AML-193 (cell line): ENCODE measurements at places on chromosomes 1 and 21.

DNA sequence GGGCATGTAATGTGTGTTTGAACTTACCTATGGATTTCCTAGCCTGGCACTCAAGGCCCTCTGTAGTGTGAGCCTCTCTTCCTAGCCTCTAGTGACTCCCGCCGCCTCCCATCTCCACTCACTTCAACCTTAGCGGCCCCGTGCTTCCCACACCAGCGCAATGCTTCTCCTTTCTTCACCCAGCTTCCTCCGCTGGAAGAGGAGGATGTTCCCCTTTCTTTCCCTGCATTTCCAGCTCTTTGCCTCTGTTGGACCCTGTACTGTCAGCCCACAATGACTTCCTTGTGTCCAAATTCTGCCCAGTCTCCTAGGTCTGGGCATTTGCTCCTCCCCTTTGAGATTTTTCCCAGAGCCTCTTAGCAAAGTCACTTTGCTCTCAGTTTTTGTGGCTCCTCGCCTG lies 138.1 kb upstream of the IRF2BP2 start:
- no peak for DNase-seq

- DNase-seq: no peak
Measured at GRCh38 chr1:5109633-5110032, 455.2 kb downstream of the AJAP1 start.

- DNase-seq: no peak
Measured at GRCh38 chr1:78843111-78843510, 163.4 kb downstream of the ADGRL4 start.

- no peak for DNase-seq
Measured at GRCh38 chr1:14871218-14871970, 272.9 kb downstream of the KAZN start.

DNA sequence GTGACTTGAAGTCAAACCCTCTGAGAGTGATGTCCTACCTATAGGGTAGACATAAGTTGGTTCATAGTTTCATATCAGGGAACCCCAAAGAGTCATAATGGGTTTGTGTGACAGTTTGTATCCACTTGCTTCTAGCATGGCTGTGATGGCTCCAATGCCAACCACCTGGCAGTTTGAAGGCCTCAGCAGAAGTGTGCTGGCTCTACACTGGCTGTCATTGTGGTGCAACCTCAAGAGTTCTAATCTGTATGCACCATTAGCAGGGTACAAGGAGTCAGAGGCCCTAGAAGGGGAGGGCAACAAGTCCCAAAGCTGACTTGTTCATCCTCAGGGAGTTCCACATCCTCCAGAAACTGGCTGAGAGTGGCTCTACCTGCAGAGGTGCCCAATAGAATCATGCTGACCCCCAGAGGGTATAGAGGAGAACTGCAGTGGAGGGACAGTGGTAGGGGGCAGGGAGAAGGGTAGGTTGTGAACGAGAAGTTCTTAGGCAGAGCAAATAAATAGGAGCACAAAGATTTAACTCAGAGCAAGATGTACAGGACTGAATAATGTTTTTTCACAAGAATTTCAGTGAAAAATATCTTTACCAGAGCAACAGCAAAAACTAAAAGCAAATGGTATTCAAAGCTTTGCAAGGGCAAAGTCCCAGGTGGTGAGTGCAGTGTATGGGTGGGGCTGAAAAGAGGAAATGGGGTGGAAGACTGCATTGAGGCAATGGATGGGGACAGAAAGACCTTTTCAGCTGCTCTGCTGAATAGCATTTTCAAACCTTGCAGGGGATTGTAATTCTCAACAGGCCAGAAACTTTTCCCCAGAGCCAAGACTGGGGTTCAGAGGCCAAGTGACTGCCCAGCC lies 3.2 kb downstream of the FCRL2 start:
- DNase-seq: peak; percentile 4

GRCh38 chr1:85463731-85464496 lies 1.0 kb downstream of the DDAH1 start:
- DNase-seq: no peak

GRCh38 chr1:33050221-33051076 lies 13.8 kb upstream of the AK2 start:
- peak; percentile 79 for DNase-seq

DNA sequence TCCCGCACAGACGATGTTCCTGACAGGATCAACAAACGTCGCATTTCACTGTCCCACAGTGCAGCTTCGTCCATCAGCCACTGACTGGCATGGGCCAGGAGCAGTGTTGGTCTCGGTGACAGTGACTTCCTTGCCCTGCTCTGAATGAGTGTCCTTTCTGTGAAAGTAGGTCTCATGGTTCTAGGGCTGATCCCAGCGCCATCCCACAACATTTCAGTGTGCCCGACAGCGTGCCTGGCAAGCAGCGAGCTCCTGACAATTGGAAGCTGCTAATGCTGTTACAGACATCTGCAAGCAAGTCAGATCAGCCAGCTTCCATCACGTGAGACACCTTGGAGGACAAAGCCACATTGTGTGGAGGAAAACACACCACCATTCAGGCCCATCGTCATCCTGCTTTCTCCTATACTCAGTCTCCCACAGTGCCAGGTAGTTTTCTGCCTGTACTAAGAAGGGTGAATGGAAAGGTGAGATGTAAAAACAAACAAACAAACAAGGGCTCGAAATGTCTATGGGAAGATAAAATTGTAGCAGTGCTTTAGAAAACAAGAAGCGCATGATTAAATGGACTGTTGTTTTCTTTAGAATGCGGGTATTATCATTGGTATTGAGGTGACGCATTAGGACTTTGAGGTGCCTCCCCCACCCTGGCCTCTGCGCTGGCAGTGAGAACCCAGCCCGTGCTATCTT lies 21.9 kb downstream of the ERRFI1 start:
- no peak for DNase-seq

DNA sequence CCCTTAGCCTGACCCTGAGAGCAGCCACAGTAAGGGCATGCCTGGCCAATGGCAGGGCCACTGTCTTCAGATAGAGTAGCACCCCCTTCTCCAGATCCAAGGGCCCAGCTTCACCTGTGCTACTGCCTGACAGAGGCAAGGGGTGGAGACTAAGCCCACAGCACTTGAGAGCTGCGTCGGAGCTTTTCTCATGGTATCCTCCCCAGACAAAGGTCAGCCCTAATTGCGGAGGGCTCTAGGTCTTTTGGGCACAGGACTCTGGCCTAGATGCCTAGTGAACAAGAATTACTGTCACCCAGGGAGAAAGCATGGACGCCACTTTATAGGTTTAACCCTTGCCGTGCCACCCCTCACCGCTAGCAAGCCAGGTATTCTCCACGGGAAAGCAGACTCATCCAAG lies 15.1 kb downstream of the KCNC4 start:
- DNase-seq: no peak

GRCh38 chr21:38400195-38400919 lies 97.9 kb downstream of the ERG start:
- DNase-seq: no peak
